ENCODE measurements at places on chromosomes 7 and 10.

- no peak for DNase-seq
Measured at GRCh38 chr7:20283385-20283784, 47.3 kb upstream of the ITGB8 start.

- DNase-seq, result no peak
Measured at GRCh38 chr10:4103603-4104002, 318.6 kb upstream of the KLF6 start.

GRCh38 chr10:3464760-3465405, 292.3 kb upstream of the PITRM1 start:
- DNase-seq, result no peak

- DNase-seq, result no peak
Measured at GRCh38 chr7:29877196-29877595, 70.9 kb downstream of the WIPF3 start.

DNA sequence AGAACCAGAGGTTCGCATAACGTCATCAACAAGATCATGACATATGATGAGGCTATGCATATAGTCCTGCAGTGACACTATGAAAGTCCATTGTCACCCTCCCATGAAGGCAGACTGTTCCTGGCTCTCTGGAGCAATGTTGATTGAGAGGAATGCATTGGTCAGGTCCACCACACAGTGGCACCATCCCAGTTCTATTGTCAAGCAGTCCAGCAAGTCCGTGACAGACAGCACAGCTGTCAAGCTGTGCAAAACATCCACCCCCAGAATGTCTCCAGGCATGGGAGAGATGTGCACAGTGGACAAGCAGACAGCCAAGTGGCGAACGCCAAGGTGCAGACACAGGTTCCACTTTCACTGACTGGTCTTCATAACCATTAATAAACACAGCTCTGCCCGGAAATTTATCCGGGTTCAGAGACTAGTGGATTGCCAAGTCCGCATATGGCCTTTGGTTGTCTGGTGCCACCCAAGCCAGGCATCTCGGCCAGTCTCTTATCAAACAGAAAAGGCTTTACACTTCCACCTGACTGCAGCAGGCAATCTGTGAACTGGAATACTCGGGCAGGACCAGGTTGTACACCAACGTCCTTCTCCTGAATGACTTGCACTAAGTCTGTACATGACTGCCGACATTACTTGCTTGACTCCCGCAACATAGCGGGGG, 7.2 kb downstream of the RNF133 start:
- DNase-seq, result no peak

DNA sequence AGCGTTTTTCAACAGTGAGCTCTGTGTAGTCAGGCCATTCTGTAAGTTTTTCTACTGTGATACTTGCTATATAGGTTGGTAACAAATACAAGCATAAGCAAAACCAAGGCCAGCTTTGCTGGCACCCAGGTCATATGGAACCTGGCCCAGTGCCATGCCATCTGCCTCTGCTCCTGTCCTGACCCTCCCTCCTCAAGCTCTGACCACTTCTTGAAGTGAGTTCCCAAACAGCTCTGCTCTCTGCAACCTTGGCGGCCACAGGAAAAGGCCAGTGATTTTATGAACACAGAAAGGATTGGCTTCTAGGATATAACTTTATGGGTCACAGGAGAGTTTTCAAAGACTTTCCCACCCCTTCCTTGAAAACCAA, 12.8 kb downstream of the NOD1 start:
- no peak for DNase-seq

- DNase-seq, result no peak
Measured at GRCh38 chr10:12670004-12670403, 320.7 kb downstream of the CAMK1D start.

DNA sequence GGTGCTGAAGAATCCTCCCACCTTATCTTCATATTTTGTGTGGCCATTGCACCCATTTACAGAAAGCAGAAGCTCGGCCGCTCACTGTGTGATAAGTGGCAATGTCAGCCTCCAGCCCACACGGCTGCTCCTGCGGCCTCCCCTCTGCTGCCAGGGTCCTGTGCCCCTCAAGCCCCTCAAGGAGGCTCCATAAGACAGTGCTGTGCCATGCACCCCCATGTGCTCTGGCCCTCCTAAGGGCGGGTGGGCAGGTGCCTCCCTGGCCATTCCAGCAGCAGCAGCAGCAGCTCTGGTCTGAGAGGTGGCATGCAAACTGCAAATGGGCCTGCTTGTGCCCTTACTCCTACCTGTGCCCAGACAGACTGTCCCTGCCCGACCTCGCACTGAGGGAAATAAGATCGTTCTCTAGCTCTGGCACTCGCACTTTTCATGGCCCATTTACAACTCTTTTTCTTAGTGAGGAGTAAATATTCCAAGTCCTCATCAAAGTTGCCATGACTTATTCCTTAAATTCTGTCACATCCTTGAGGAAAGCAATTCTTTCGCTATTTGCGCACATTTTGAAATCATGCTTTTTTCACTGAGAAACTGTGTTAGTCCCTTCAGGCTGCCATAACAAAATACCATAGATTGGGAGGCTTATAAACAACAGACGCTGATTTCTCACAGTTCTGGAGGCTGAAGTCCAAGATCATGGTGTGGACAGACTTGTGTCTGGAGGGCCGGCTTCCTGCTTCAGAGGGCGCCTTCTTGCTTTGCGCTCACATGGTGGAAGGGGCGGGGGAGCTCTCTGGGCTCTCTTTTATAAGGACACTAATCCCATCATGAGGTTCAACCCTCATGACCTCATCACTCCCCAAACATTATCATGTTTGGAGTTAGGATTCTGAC, 187.8 kb downstream of the COBL start:
- no peak for DNase-seq

DNA sequence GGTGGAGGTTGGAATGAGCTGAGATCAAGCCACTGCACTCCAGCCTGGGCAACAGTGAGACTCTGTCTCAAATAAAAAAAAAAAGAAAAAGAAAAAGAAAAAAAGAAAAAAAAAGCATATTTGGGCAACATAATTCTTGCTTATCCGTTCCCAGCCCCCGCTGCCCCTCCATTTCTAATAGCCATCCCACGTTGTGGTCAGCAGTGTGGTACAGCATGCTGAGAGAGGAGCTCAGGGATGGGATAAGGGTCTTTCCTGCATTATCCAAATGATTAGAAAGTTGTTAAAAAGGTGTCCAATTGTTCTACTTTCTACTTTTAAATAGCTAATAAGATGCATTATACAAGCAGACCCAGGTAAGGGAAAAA, 104.9 kb upstream of the ZNF92 start:
- no peak for DNase-seq
